ENCODE measurements at places on chromosomes 3 and 15. TPM values are rescaled to one million over a fixed set of nuclear protein-coding genes. Genes with fewer than 3 reads are reported as not detected.

CPEB1 gene
- total RNA-seq, result not detected

GPR62 gene
- not detected for total RNA-seq

GRM2 gene
- total RNA-seq, result 2.1 TPM

KY gene
- not detected for total RNA-seq

CCR3 gene
- total RNA-seq, result 0.24 TPM

All from T-helper 1 cell treated with Interleukin-12 subunit alpha and Interleukin-12 subunit beta and Interleukin-4 antibody, amounts not matched to agents 30 ng/mL and 1 ng/mL, for 36 hours (primary cell).